Fibroblast of skin of right biceps (primary cell): ENCODE measurements at places on chromosomes 5 and 9.

- DNase-seq: peak; percentile 0
Observed at GRCh38 chr9:6197330-6197729, 18.3 kb upstream of the IL33 start.

DNA sequence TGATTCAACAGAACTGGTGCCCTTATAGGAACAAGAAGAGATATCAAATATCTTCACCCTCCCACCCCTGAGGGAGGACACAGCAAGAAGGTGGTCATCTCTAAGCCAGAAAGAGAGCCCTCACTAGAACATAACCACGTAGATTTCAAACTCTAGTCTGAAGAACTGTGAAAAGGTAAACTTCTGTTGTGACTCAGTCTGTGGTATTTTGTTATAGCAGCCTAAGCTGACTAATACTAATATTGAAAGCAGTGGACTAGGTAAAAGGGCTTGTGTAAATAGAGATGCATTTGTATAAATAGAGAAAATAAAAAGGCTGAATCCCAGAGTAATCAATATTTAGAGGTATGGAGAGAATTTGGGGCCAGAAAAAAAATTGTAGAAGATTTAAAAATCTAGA lies 157.6 kb upstream of the CCNH start:
- DNase-seq: no peak

GRCh38 chr9:80605129-80605528 lies 1033.4 kb downstream of the TLE4 start:
- peak; percentile 40 for DNase-seq

DNA sequence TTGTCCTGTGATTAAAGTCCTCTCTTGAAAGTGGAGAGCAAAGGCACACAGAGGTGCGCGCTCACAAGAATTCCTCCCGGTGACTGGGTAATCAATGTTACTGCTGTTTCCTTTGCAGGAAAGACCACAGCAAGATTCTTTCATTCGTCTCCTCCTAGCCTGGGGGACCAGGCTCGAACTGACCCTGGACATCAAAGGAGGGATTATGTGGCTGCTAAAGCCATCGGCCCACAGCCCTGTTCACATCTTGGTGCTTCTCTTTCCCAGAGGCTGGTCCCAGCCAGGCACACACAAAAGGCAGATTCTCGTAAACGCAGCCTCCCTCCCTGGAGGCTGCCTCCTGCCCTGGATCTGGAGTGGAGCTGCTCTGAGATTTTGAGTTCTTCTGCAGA lies 230.9 kb downstream of the FANCC start:
- DNase-seq: no peak

DNA sequence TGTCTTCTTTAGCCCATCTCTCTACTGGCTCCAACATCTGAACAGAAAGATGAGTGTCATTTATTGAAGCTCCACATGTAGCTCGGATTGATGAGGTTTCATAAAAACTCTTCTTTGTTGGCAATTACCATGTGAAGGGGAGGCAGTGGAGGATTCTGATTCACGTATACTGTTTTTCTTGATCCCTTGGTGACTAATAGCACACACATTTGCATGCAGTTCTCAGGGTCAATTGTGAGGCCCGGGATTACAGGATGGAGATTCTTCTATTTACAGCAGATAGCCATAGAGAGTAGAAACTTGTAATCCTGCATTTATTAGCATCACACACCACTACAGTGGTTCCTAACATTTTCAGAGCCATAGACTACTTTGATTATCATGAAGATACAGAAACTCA lies 133.2 kb upstream of the MARCHF11 start:
- DNase-seq: no peak

GRCh38 chr5:74630453-74631066 lies 10.0 kb downstream of the ENC1 start:
- DNase-seq: peak; percentile 94

GRCh38 chr5:56732121-56732520 lies 83.2 kb upstream of the MAP3K1 start:
- DNase-seq: no peak

DNA sequence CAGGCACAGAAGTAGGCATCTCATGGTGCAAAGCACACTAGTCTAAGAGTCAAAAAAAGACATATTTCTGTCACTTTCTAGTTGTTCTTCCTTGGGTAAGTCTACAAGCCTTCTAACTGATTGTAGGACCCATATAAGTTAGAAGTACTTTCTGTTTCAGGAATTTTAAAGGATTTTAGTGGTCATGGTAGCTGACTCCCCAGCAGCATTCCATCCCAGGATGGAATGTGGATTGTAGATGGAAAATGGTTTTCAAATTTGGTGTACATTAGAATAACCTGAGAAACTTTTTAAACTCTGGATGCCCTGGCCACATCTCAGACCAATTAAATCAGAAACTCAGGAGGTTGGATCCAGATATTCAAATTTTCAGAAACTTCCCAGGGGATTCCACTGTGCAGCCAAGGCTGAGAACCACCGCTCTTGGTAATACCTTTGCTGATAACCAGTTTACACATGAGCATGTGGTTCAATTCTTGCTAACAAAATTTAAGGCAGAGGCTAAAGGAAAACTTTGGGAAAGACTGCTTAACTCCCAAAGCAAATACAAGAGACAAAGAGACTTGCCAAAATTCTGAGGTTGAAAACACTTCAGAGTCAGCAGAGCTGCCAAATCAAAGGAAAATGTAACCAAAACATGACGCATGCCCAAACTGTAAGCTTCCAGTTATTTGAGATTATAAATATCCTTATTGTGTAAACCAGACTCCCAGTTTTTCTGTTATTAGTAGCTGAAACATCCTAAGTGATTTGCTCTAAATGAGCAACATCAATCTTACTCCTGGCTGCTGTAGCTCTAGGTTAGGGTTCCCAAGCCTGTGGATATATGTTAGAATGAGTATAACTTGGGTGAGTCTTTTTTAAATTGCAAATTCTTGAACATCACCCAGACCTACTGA lies 145.4 kb upstream of the MTAP start:
- peak; percentile 81 for DNase-seq

GRCh38 chr5:41193456-41194205 lies 19.7 kb downstream of the C6 start:
- peak; percentile 4 for DNase-seq

- DNase-seq: no peak
Observed at GRCh38 chr5:88489364-88489763, 220.7 kb upstream of the TMEM161B start.

GRCh38 chr9:89866701-89867100 lies 261.9 kb downstream of the GADD45G start:
- DNase-seq: no peak

- DNase-seq: no peak
Observed at GRCh38 chr5:44048276-44048984, 340.8 kb downstream of the FGF10 start.

DNA sequence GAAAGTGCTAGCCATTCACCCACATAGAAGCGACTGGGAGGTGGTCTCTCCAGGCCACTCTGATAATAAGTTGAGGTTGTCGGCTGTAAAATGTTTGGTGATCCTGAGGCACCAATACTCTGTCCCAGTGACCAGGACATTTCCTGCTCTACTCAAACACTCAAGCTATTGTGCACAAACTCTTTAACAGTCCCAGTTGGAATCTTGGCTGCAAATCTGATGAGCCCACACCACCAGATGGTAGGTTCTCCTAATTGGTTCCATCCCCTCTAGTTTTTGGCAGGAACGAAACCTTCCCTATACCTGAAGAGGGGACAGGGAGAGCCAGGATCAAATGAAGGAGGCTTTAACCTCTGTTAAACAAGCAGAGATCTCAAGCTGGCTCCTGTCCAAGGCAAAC lies 14.3 kb downstream of the GRIA1 start:
- no peak for DNase-seq

- DNase-seq: no peak
Observed at GRCh38 chr5:107235167-107235566, 435.6 kb downstream of the EFNA5 start.

GRCh38 chr5:171092194-171092593 lies 216.9 kb upstream of the TLX3 start:
- peak; percentile 51 for DNase-seq

DNA sequence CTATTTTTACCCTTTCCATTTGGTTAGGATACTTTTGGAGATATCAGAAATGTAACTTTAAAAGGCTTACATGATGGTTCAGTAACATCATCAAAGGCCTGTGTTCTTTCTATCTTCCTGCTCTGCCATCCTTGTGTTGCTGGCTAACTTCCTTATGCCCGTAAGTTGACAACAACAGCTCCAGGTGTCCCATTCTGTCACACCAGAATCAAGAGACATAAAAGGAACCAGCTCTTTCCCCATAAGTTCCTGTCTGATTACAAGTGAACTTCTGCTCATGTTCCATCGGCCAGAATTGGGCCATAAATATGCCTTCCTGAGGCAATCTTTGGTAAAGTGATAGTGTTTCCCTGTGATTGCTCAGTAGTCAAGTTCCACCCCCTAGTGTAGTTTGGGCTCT lies 92.4 kb downstream of the FAM170A start:
- no peak for DNase-seq

DNA sequence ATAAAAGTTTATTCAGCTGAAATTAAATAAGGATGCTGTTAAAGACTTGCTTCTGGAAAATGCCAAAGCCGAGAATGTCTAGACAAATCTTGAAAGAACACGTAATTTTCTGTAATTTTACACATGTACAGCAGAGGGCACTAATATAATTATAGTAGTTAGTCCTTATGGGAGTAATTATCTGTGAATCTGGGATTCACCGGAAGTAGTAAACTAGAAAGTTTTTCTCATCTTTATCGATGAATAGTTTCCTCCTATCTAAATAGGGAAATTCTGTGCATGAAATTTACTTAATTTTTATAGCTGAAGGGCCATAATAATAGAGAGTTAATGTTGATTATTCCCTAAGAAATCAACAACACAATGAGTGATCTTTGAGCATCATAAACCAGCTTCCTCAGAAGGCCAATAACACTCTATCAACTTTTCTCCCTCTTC lies 18.4 kb upstream of the CNTLN start:
- peak; percentile 52 for DNase-seq

GRCh38 chr5:74112372-74113195 lies 486.6 kb downstream of the ARHGEF28 start:
- no peak for DNase-seq

DNA sequence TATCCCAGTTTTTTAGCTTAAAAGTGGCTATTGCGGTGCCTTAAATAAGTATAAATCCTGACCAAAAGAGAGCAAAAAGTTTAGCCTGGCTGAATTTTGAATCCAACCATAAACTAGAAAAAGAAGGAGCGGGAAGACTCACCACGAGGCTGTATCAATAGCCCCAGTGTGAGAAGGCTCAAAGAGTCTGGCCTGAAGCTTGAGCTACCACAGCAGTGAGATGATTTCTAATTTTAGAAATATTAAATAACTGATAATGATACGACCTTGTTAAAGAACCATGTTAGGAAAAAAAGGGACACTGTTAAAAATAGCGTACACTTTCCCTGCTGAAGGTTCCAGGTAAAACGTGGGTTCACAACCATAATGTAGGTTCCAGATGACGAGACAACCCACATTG lies 134.1 kb upstream of the ZNF462 start:
- DNase-seq: no peak

DNA sequence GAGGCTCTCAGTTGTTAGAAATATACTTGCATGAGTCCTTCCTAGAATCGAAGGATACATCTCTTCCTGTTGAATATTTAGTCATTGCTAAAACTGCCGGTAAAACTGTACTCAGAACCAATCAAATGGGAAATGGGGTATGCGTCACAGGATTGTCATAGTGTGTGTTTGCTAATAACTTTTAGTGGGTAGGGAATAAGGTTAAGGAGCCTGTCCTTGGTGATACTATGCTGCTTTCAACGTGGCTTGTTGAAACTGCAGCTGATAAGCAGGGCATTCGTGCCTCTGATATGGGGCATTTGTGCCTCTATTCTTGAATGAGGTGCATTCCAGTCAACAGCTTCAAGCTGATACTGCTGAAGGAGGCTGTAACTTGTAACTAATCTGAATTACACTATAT lies 26.6 kb downstream of the HABP4 start:
- peak; percentile 56 for DNase-seq

DNA sequence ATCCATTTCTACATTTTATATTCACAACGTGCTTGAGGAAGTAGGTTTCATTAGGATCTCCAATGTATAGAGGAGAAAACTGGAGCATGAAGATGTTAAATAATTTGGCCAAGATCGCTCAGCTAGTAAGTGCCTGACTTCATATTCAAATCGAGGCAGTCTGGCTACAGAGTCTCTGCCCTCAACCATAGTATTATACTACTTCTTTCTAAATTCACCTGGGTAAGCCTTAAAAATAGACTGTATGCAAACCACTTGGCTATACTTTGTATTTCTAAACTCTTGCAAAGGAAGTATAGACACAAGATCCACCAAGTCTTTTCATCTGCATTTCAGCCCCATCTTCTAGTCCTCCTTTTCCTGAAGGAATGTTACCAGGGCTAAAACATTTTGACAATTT lies 232.0 kb downstream of the PLK2 start:
- DNase-seq: no peak

GRCh38 chr5:175246242-175246888 lies 197.6 kb downstream of the DRD1 start:
- peak; percentile 98 for DNase-seq

DNA sequence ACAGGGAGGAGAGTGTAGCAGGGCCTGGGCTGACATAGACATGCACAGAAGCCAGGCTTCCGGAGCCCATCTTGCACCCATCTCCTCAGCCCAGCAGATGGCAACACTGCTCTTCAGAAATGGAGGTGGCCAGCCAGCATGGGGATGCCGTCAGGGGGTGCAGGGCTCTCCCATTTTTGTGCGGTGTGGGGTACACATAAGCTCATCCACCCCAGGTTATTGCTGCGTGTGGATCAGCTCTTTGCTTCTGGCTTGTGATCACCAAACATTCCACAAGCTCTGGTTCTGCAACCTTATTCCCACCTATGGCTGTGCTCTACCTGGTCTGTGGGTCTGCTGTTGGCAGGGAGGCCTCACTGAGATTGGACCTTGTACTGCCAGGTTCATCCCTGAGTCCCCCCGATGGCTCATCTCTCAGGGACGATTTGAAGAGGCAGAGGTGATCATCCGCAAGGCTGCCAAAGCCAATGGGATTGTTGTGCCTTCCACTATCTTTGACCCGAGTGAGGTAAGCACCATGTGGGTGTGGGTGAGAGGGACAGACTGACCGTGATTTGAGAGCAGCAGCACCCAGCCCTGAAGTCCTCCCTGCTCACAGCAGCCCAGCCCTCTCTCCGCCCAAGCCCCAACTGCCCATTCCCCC lies 17.3 kb downstream of the SLC22A5 start:
- peak; percentile 69 for DNase-seq

GRCh38 chr9:77978086-77978781 lies 53.4 kb downstream of the GNAQ start:
- DNase-seq: no peak

- DNase-seq: no peak
Observed at GRCh38 chr5:157836121-157836753, 22.7 kb downstream of the CLINT1 start.
